ENCODE measurements at places on chromosomes 3 and 15.
A peak's percentile ranks its signal among the peaks of the same experiment; 100 is the strongest.

GRCh38 chr3:173750095-173750494, 352.6 kb downstream of the NLGN1 start:
- no peak for DNase-seq

DNA sequence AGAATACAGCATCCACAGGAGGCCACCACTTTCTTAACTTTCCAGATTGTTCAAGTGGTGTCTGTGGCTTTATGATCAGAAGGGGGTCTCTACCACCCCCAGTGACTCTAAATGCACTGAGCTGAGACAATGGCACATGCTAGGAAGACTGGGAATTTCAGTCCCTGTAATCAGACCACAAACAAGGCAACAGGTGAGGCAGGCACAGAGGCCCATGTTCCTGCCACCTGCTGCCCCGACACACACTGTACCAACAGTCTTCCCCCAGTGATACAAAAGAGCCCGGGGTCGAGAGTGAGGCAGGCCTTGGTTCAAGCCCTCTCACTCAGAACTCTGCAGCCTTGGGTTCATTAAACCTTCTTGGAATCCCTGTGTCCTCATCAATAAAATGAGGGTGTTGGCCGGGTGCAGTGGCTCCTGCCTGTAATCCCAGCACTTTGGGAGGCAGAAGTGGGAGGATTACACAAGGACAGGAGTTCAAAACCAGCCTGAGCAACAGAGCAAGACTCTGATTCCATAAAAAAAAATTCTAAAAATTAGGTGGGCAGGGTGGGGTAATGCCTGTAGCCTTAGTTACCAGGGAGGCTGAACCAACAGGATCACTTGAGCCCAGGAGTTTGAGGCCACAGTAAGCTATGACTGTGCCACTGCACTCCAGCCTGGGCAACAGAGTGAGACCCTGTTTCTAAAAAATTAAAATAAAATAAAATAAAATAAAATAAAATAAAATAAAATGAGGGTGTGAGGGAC, 55.8 kb downstream of the ADCY5 start:
- DNase-seq = no peak

GRCh38 chr3:3071136-3071535, 39.0 kb downstream of the IL5RA start:
- DNase-seq = no peak

GRCh38 chr3:172846103-172846561, 95.6 kb downstream of the ECT2 start:
- DNase-seq = no peak

GRCh38 chr15:62732078-62732477, 310.5 kb upstream of the TPM1 start:
- DNase-seq = no peak

GRCh38 chr3:158539414-158540014, 31.5 kb upstream of the MLF1 start:
- DNase-seq = no peak

- DNase-seq = no peak
Measured at GRCh38 chr3:98553021-98553563, 21.3 kb downstream of the GPR15 start.

GRCh38 chr3:99626417-99626788, 12.0 kb upstream of the COL8A1 start:
- no peak for DNase-seq

- no peak for DNase-seq
Measured at GRCh38 chr15:57215881-57216280, 160.4 kb upstream of the CGNL1 start.

- no peak for DNase-seq
Measured at GRCh38 chr3:129764090-129764489, 129.4 kb downstream of the TMCC1 start.

GRCh38 chr3:31798840-31799239, 182.2 kb downstream of the OSBPL10 start:
- DNase-seq = no peak

GRCh38 chr3:176147251-176147650, 1050.0 kb downstream of the TBL1XR1 start:
- no peak for DNase-seq

DNA sequence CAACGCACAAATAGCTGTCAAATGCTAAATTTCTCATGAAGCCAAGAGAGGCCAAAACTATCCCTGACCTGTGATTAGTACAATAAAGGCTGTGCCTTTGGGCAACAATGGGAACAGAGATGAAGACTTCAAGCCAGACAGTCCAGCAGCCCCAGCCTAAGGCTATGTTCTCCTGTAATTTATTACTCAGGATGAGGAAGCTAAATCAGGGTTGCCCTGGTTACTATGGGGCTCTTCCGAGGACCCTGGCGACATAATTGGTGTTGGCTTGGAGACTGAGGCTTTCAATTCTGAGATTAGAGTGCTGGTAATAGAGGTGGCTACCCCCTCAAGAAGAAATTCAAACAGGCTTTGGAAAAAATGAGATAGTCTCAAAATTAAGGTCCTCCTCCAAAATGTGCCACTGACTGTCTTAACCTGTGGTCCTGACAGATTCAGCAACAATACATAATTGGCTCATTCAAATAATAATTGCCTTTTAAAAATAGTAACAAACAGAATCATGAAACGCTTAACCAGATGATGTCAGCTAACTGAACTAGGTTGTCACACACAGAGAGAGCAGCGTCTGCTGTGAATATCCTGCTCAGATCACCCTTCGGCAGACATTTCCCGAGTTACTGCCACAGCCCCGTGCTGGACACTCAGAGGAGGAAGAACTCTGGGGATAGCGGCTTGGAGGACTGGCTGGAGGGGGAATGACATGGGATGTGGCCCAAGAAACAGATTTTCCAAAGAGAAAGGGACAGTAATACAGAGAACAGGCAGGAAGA, 43.0 kb downstream of the NSMCE3 start:
- no peak for DNase-seq

DNA sequence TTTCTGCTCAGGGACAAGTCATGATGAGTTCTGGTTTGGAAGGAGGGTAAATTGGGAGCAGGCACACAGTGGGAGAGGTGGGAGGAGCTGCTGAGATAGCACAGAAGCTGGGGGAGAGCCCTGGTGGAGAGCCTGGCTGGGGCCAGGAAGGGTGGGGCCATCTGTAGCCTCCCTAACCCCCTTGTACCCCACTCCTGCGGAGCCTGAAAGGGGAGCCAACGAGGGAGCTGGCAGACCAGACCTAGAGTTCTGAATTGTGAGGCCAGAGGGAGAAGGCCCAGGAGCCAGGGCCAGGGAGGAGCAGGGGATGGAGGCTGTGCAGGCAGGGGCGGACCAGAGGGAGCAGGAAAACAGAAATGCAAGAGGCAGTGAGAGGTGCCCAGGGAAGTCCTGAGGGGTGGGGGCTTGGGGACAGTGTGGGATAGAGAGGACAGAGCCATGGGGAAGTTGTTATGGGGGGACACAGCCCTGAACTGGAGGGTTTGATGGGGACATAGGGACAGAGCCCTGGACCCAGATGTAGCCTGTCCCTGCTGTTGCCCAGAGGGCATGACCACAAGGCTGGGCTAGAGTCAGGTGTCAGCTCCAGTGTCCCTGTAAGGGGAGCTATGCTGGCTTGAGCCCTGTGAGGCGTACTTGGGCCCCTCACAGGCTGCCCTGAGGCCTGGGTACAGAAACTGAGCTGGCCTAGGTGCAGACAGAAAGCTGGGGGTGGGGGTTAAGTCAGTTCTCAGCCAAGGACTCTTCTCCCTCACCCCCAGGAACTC, 1.2 kb downstream of the TMIE start:
- no peak for DNase-seq

- no peak for DNase-seq
Measured at GRCh38 chr15:70164910-70165715, 67.4 kb upstream of the TLE3 start.

- DNase-seq = no peak
Measured at GRCh38 chr3:112811917-112812660, 34.6 kb downstream of the CD200R1L start.

DNA sequence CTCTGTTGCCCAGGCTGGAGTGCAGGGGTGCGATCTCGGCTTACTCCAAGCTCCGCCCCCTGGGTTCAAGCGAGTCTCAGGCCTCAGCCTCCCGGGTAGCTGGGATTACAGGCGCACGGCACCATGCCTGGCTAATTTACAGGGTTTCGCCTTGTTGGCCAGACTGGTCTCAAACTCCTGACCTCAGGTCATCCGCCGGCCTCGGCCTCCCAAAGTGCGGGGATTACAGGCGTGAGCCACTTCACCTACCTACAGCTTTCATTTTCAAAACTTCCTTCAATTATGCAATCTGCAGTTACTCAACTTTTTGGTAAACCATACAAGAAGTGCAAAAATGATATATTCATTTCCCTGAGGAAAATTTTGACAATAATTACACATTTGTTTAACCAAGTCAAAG, 14.0 kb downstream of the NANOGP8 start:
- DNase-seq = no peak

GRCh38 chr3:142028243-142028777, 121.0 kb downstream of the TFDP2 start:
- DNase-seq = peak; percentile 30

GRCh38 chr3:71858503-71859122, 73.7 kb upstream of the PROK2 start:
- no peak for DNase-seq

GRCh38 chr15:38253351-38253781, 730 bp downstream of the SPRED1 start:
- DNase-seq = no peak

GRCh38 chr3:126900859-126901540, 81.9 kb upstream of the PLXNA1 start:
- DNase-seq = no peak

DNA sequence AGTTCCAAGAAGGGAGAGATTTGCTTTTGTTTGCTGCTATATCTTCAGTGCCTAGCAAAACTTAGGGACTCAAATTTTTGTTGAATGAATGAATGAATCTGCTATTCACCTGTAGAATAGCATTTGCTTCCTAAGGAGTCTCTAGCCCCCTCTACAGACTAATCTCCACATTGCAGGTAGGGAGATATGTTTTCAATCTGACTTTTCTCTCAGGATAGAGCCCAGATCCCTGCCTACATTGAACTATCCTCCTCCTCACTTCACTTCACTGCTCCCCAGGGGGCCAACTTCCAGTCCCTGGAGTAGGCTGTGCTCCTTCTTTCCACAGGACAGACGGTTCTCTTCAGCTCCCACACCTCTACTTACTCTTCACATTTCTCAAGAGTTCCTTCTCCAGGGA, 81.9 kb upstream of the PTX3 start:
- no peak for DNase-seq

GRCh38 chr3:117660941-117661817, 951.6 kb downstream of the TUSC7 start:
- DNase-seq = no peak

- DNase-seq = no peak
Measured at GRCh38 chr15:69496001-69496400, 43.4 kb downstream of the RPLP1 start.

GRCh38 chr3:29898171-29898965, 617.5 kb downstream of the RBMS3 start:
- no peak for DNase-seq

DNA sequence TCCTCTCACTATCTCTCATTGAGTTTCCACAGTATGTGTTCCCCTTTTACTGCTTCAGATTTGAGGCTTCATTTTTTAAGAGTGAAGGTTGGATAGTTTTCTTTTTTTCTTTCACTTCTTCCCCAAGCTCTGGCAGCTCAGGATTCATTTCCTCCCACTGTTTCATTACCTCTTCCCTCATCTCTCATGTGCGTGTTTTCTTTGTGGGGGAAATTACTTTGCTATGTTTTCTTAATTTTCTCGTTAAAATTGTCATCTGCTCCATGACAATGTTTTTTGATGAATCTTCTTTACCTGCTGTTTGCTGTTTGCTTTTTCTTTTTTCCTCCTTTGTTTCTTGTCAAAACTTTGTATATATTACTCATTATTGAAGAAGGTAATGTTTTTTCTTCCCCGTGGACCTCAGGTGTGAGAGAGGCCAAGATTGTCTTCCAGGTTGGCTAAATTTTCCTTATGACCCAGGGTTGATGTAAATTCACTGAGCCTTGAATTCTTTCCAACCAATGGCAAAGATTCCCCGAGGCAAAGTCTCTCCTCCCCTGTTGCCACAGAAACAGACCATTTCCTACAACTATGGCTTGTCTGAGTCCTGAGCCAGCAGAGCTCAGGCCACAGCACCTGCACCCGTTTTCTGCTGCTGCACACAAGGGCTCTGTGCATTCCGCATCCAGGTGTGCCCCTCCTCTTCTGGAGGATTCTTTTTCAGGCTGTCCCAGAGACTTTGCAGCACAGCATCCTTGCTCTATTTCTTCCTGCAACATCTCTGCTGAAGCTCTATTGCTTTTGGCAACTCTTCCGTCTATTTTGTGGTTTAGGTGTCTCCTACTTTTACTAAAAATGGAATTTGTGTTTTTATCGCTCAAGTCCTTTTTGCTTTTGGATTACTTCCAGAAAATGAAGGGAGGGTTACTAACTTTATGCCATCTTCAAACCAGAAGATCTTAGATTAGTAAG, 66.1 kb downstream of the NOX5 start:
- no peak for DNase-seq

- no peak for DNase-seq
Measured at GRCh38 chr15:86852741-86853140, 773.1 kb downstream of the AGBL1 start.

- DNase-seq = no peak
Measured at GRCh38 chr15:37921527-37922385, 12.7 kb upstream of the TMCO5A start.

All from lower leg skin (tissue), 4 donors.